ENCODE measurements at places on chromosomes 5 and 9.

GRCh38 chr5:84364043-84364442 lies 20.6 kb downstream of the EDIL3 start:
- DNase-seq, result peak; percentile 75

DNA sequence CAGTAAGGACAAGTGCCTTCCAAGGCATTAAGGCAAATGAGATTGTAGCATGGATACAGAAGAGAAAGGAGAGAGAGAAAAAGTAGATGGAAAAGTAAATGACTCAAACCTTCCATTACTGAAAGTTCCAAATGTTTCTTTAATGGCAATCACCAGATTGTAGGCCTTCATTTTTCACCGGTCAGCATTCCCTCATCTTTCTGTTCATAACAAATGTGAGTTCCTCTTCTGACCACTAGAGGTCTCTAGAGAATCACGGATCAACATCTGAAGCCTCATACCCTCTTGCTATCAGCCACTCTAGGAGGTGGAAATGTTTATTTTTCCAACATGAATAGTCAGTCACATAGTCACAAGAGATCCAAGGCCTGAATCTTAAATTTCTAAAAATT lies 73.6 kb upstream of the RPS23 start:
- peak; percentile 76 for DNase-seq

GRCh38 chr5:149201121-149201637 lies 59.9 kb downstream of the ABLIM3 start:
- DNase-seq, result no peak

DNA sequence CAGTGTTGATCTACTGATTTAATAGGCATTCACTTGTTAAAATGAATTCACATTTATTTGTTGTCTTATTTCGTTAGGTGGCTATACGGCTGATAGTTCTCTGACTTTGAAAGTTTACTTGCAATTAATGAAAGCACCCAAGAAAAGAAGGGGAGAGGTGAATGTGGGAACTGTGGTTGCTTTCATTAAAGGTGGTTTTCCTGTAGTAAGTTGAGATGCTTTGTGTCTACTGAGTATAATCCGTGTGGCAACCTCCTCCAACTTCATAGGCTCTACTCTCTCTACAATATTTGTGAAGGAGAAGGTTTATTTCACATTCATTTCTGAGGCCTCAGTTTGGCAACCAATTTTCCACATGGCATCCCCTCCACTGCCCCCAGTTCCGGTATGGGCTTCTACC lies 12.8 kb upstream of the MACIR start:
- no peak for DNase-seq

DNA sequence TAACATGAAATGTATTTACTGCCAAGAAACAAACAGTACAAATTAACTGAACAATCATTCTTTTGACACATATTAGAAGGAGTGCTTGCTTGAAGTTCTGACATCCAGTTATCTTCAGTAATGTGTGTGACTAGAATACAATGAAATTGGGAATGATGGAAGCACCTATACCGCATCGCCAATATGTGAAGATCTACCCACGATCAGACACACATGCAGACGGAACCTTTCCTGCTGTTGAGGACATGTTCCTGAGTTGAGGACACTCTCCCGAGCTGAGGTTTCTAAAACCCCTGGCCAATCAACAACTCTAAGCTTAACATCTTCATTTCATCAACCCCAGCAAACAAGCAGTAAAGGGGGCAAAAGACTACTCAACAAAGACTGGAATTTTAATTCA lies at the start of gene OR13C3:
OR13C3 (minus strand) TSS at position 101 of the 400 bp plus-strand sequence. CDS start 133 bp downstream, outside the sequence.
- no peak for DNase-seq

- DNase-seq, result no peak
Observed at GRCh38 chr9:80040457-80040856, 468.7 kb downstream of the TLE4 start.

DNA sequence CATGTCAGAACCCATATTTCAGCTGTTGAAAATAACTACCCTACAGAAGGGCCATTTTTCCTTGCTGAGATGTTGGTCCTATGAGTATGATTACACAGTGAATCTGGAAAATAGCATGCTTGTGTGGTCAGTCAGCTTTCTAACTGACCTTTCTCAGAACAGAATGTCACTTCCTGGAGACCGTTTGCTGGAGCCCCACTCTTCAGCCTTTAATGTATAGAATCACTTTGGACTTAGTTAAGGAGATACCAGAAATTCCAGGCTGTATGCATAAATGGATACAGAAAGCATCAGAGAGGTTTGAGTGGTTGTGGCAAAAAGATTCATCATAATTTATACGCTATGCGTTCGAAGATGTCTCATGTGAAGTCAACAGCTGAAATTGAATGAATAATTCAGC lies 488.1 kb downstream of the EBF1 start:
- no peak for DNase-seq

DNA sequence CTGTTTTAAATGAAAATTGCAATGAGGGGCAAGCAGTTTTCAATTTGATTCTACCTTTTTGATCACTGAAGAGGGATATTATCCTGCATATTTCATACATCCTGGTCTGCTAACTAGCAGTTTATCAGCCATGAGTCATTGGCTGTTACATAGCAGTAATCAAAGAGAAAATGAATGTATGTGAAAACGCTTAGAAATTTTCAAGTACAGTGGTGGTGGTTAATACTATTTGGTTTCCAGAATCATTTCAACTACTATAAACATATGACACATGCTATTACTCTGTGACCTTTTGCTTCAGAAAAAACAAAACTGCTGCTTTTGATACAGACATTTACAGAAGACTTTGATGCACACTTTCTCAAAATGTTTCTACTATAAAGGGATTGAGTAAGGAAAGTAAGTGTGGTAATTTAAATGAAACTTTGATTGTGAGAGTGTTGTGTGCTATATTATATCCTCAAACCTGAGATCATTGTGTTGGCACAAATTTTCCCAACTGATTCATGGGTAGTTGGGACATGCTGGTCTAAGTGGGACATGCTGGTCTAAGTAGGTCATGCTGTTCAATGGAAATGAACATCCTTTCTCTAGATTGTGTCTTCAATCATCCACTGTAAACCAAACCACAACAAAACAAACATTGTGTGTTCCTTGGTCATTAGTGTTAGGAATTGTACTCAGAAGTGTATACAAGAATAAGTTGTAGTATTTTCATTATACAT lies 5.1 kb downstream of the RNF14 start:
- peak; percentile 74 for DNase-seq

- DNase-seq, result no peak
Observed at GRCh38 chr9:84493284-84493947, 152.9 kb upstream of the SLC28A3 start.

DNA sequence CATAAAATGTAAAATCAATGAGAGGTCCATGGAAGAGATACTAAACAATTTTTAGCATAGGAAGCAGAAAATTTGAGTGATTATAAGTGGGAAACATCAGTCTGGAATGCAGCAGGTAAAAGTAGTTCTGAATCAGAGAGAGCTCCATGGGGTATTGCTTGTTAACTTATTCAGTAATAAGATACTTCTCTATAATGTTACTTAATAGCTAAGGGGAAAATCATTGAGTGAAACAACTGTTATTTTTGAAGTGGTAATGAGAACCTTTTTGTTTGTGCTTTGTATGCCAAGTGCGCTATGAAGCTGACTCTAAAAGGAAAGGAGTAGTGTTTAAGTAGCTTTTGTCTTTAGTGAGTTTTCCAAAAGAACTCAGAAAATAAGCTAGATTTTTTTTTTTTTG lies 95.2 kb downstream of the ERBIN start:
- DNase-seq, result no peak

- no peak for DNase-seq
Observed at GRCh38 chr9:116904165-116904564, 217.1 kb downstream of the TRIM32 start.

- DNase-seq, result no peak
Observed at GRCh38 chr9:136703276-136703860, 9.0 kb upstream of the DIPK1B start.

- DNase-seq, result no peak
Observed at GRCh38 chr5:171615705-171616640, 169.6 kb upstream of the SMIM23 start.

- no peak for DNase-seq
Observed at GRCh38 chr9:14298601-14299022, 15.3 kb downstream of the NFIB start.

DNA sequence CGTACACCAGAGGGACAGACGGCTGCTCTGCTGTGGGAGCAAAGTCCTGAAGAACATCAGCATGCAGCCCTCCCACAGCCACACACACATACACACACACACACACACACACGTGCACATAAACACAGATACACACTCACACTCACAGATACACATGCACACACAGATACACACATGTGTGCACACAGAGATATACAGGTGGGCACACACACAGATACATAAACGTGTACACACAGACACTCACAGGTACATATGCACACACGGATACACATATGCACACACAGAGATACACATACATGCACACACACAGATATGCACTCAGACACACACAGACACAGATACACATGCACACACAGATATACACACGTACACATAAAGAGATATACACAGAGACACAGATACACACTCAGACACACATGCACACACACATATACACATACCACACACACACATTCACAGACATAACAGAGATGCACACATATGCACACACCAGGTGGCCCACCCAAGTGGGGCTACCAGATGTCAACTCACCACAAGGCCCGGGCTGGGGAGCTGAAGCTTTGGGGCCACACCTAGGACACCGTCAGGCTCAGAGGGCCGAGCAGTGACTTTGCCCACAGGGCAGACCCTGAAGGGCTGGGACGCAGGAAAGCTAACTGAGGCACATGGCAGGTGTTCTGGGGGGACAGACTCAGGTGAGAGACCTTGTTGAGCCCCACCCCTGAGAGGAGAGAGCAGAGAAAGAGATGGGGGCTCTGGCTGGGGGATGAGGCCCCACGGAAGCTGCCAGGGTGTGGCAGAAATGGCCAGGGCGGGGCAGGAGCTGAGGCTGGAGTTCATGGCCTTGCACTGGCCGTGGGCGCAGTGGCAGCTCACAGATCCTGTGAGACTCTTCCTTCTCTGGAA lies 148.6 kb upstream of the PPP1R26 start:
- no peak for DNase-seq

- DNase-seq, result no peak
Observed at GRCh38 chr9:130960522-130961378, 21.7 kb upstream of the FIBCD1 start.

- no peak for DNase-seq
Observed at GRCh38 chr5:131357739-131358561, 94.1 kb downstream of the CDC42SE2 start.

DNA sequence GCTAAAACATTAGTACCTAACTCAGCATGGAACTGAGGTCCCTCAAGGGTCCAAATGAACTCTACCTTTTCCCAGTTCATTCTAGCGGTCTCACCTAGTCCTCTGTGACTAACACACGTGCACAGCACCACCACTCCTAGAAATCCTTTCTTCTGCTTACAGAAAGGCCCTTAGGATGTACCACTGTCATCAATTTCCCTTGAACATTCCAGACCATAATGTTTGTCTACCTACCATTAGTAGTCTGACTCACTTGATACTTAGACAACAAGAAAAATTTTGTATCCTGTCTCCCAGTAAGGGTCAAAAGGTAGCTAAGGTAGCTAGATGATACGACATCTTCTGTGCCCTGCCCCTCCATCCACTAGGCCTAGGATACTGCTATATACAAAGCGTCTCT lies 166.6 kb downstream of the TSSK1B start:
- DNase-seq, result no peak

- DNase-seq, result no peak
Observed at GRCh38 chr9:2043243-2043642, 28.1 kb downstream of the SMARCA2 start.

GRCh38 chr5:13990896-13991295 lies 46.4 kb upstream of the DNAH5 start:
- DNase-seq, result no peak

- no peak for DNase-seq
Observed at GRCh38 chr9:129598089-129598596, 22.8 kb downstream of the C9orf50 start.

DNA sequence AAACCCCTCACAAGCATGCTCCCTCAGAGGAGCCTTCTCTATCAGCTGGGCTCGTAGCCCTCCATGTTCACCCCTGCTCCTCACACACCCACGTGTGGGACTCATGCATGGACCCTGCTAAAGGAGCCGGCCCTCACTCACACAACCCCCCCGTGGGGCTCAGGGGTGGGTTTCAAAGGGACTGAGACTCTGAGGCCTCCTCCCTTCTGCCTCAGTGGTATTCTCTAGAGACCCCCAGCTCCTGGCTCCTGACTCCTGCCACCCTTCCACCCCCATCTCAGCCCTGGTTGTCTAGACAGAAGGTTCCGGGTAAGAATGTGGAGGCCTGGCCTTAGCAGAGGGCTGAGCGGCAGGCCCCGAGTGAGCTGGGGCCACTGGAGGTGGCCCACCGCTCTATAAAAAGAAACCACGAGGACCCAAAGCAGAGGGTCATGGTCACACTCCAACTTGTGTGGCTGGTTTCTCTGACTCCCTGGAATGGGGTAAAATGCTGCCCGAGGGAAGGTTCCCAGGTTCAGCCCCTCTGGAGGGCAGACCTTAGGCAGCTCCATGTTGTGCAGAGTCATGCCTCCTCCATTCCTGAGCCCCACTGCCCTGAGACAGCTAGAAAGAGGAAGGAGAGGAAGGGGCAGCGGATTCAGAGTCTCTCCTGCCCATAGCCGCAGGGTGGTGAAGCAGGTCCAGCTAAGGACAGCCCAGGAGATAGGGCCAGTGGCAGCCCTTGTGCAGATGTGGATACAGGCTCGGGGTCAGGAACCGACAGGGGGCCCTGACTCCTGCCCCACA lies 10.8 kb downstream of the SEPTIN8 start:
- DNase-seq, result no peak

DNA sequence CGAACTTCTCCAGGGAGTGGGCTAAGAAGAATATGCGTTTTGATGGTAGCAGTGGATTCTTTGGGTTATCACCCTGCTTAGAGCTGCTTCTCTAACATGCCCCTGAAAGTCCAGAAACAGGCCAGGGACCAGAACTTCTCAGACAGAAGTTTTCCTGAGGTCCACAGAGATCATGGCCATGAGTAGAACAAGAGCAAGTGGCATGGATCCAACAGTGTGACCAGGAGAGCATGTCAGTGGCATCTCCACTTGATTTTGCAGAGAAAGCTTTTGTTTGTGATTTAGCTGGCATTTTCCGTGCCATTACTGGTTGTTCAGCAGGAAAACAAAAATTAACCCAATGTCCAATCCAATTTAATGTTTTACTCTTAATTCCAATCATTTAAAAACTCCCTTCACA lies 298.5 kb upstream of the CD180 start:
- DNase-seq, result no peak

DNA sequence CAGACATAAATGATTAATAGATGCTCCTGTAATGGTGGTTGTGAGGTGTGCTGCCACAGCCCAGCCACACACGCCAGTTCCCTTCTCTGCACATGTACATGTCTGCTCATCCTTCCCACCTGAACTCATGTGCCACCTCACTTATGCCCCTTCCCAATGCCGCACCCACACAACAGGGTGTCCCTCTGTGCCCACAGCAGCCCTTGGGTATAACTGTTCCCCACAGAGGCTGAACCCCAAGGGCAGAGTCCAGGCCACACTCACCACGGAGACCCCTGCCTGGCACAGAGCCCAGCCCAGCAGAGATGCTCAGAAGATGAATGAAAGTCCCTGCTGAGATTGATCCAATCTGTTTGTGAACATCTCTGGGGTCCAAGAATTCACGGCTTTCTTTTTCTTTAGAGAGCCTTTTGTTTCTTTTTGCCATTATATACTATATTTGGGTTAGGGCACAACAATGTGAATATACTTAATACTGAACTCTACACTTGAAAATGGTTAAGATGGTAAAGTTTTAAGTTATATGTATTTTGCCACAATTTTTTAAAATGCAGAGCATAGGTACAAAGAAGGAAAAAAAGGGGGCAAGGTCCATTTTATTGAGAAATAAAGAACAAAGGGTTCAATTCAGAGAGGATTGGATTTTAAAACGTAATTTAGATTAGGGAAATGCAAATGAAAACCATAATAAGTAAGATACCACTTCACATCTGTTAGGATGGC lies 29.6 kb downstream of the IRF1 start:
- DNase-seq, result no peak

Measured in astrocyte (in vitro differentiated cells and primary cell).